ENCODE measurements at places on chromosomes 2 and 18.

- no peak for DNase-seq
Observed at GRCh38 chr2:58376592-58376991, 135.5 kb upstream of the FANCL start.

DNA sequence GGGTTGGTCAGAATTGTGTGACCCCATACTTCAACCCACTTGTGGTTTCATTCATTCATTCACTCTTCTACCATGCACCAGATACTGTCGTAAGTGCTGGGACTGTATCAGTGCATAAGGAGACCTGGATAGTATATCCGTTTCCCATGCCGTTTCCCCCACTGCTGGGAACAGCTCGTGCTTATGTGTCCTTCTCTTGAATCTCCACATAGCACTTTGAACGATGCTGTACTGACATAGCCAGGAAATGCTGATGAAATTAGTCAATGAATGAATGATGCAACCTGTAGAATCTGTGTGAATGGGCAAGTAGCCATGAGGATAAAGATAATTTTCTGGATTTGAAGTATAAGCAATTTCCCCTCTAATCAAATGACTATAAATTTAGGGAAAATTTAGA is 276.1 kb downstream of the BCL2 start:
- DNase-seq: no peak

DNA sequence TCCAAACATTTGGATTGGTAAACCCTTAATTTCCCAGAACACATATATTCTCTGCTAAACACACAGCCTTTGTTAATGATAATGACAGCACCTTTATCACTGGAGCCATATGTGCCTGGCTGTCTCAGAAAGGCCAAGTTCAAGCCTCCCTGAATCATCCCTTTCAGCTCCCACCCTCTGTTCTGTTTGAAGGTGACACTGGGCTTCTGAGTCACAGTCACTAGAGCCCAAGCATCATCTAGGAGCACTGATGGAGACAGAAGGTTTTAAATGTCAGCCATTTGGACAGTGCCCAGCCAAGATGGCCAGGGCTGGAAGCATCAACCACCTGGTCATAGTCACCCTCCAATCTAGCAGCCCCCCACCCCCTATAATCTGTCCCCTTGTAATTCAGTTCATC is 80.6 kb downstream of the NRP2 start:
- DNase-seq: no peak

- DNase-seq: no peak
Observed at GRCh38 chr2:197847651-197848401, 43.4 kb downstream of the PLCL1 start.

GRCh38 chr2:239142806-239143205 is 258.0 kb downstream of the HDAC4 start:
- no peak for DNase-seq

- DNase-seq: no peak
Observed at GRCh38 chr18:54752185-54752584, 76.1 kb upstream of the RAB27B start.

GRCh38 chr2:151575338-151575737 is 158.9 kb downstream of the NEB start:
- DNase-seq: no peak

DNA sequence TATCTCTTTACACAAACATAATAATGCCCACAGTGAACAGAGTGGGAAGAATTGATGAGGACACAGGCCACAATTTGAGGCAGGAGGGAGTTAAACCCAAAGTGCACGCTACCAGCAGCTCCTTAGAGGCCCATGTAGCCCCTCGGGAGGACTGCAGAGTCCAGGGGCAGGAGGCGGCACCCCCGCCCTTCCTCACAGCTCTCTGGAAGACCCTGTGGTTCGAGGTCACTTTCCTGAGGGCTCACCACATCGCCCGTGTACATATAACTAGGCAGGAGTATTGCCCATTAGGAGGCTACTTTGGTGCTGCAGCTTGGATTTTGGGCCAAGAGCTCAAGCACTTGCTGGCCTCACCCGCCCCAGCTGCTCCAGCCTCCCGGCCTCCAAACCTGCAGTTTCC is 22.2 kb upstream of the CIDEA start:
- no peak for DNase-seq

DNA sequence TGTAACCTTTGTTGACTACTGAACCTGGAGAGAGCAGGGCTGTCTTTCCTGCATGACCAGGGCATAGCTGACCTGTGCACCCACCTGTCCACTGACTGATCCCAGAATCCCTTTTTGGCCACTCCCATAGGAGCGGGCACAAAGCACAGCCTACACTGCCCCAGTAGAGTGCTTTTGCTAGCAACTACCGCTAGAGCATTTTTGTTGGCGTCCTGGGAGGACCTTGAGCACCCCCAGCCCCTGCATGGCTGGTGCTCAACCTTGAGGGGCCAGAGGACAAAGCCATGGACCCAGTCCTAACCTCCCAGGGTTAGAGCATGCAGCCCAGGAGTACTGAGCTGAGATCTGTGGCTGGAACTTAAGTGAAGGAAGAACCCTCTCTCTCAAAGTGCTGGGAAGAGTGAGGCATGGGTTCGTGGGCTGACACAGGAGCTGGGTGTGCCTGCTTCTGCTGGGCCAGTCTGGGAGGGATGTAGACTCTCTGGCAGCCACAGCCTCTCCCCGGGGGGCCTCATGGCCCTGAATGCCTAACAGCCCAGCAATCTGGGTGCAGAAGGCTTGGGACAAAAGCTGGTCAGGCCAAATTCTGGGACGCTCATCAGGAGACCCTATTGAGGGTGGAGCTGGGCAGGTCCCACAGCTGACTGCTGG is 140.0 kb downstream of the GALNT1 start:
- DNase-seq: no peak

- no peak for DNase-seq
Observed at GRCh38 chr2:19819097-19820065, 82.4 kb downstream of the TTC32 start.

DNA sequence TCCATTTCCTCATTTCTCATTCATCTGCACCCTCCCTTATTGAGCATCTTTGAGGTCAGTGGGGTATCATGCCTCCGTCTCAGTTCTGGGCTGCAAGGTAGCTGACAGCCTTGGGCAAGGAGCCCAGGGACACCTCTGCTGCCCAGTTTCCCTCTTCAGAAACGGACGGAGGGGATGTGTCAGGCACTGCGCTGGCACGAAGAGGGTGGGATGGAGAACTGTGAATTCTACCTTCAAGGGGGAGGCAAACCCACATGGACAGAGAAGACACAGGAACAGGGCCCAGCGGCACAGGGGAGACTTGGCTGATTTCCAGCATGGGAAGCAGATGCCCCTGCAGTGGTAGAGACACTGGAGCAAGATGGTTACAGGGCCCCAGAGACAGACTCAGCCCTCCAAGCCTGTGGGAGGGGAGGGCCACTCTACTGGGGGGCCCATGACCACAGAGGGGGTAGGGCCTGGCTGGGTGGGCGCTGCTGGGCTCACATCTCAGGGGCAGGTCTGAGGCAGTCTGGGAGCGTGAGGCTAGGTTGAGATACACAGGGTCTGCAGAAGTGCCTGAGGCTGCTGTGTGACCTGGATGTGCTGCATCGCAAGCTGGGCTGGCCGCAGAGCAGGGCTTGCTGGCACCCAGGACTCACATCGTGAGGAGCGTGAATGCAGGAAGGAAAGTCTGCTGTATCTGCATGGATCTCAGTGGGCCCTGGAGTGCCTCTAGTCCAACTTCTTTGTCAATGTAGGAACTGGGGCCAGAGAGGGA is 92.3 kb downstream of the HS1BP3 start:
- no peak for DNase-seq

- peak; percentile 45 for DNase-seq
Observed at GRCh38 chr2:219997341-219997851, 370.0 kb downstream of the SLC4A3 start.

DNA sequence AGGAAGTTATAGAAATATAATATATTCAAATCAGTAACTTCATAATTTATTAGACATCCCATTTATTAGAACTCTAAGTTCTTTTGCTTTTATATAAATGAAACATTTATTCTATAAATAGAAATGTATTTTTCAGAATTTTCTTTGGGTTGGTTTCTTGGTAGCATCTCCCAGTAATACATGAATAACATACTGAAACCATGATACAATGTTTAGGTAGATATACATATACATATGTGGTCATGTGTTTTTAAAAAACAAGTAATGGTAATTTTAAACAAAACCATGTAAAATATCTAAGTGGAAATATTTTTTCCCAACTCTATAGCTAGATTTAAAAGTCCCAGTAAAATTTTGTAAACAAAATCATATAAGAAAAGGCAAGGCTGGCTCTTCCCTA is 36.9 kb downstream of the WIPF1 start:
- DNase-seq: no peak

GRCh38 chr2:120699292-120699691 is 36.4 kb upstream of the GLI2 start:
- DNase-seq: no peak

- DNase-seq: no peak
Observed at GRCh38 chr18:7896805-7897518, 329.8 kb downstream of the PTPRM start.

DNA sequence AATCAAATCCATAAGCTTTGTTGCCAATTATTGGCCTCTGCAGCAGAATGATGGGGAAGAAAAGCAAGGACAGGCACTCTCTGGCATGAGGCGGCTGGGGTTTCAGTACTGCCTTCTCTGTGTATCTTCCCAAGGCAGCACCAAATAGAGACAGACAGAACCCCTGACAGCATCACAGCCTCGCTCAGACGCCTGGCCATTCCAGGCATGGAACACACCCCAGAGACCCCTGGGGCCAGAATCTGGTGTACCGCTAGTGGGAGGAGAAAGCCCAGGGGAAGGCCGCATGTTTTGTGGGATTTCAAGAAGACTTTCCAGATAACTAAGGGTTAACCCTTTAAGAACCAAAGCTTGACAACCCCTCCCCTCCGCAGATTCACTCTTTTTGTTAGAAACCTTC is 282.1 kb downstream of the EN1 start:
- no peak for DNase-seq

- DNase-seq: no peak
Observed at GRCh38 chr2:160014227-160014626, 48.2 kb downstream of the PLA2R1 start.

GRCh38 chr18:32238635-32239268 is 48.9 kb downstream of the MEP1B start:
- DNase-seq: no peak
